Stimulated activated CD4-positive, alpha-beta T cell treated with anti-CD3 and anti-CD28 coated beads, Interleukin-15, amount 100 ng/mL, for 1 hour (primary cell): ENCODE measurements at places on chromosomes 5 and 9.

DNA sequence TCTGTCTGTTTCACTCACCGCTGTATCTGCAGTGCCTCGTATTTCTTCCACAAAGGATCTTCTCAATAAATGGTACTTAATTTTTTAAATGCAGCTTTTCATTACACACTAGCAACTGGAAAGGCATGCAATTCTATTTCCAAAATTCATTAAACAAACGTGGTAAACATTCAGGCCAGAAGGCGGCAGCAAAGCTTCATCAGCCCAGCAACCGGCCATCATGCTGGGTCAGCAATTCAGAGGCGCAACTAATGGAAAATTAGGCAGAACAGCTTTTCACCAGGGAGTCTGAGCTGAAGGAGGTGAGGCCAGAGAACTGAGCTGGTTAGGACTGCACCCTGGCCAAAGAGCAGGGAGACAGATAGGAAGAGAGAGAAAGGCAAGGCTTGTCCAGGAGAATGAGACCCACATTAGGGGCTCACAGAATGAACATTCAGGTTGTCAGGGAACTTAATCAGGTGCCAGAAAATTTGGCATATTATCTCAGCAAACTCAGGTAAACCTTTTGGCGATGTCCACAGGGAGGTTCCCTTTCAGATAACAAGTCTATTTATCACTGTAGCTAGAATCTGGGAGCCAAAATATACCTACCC, 17.7 kb upstream of the RNF180 start:
- DNase-seq, result no peak

GRCh38 chr9:1960342-1961042, 54.7 kb upstream of the SMARCA2 start:
- DNase-seq, result no peak

DNA sequence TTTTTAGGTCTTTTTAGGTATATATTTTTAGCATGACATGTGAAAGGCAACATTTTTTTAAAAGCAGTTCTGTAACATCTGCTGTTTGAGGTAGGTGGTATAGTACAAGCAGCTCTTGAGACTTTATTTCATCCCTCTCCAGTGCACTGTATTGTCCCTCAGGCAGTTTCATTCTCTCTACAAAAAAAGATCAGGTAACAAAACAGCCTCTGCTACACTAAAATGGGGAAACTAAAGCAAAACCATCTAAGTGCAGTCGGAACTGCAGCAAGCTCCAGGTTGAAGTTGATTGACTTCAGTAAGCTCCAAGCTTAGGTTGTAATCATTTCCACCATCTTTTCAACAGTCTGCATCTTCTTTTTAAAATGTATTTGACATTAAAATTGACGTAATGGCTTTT, 195.6 kb downstream of the DEPDC1B start:
- no peak for DNase-seq

DNA sequence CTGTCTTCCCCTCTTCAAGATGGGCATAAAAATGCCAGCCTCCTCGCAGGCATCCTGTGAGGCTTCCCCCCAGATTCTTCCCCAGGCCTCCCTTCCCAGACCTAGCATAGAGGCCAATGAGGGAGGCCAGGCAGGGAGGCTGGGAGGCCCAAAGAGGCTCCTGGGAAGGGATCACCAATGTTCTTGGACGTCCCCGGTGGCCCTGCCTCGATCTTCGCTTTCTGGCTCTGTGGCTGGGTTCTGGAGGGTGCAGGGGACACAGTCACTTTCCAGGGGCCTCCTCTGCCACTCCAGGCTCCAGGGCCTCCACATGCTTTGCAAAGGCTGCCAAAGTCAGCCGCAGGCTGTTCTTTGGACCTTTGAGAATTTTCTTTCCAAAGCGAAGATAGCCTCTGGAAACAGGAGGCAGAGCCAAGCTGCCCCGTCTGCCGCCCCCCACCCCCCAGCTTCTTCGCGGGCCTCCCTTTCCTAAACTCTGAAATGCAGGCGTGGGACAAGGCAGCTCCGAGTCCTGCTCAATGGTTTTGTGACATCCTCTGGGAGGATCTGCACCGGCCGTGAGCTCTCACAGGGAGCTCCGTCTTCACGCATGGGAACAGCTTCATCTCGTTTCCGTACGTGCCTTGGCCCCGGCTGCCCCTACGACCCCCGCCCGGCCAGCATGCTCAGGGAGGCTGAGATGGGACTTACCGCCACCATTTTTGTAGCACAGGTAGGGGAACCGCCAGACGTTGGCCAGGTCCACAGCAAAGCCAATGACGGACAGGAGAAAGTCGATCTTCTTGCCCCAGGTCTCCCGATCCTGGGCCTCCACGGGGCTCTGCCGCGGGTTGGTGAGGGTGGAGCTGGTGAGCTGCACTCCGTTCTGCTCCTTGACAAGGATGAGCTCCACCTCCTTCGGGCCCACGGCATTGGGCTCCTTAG, 2.8 kb downstream of the SLC6A3 start:
- no peak for DNase-seq

- no peak for DNase-seq
Observed at GRCh38 chr5:85204289-85204688, 819.6 kb upstream of the EDIL3 start.

DNA sequence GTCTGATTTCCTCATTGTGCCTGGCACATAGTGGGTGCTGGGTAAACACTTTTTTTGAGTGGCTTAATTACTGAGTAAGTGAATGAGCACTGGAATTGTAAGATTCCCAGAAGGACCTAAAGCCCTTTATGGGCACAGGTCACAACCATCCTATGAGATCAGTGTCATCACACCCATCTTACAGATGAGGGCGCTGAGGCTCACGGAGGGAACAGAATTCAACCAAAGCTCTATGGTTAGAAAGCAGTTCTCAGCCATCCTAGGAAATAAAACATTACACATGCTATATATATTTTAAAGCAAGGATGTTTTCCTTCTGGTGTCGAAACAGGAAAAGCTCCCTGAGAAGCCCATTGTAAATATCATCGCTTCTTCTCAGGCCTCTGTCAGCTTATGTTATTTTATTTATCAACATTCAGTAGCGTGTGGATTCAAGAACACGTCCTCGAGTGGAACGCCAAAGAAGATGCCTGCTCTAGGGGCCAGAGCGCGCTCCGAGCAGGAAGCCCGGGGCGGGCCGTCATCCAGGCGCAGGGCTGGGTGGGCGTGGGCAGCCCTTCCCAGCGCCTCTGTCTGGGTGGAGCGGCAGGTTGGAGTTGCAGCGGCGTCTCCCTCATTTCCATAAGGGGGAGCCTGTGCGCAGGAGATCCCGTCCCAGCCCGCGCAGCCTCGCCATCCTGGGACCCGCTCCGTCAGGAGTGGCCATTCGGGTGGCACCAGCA, 155.8 kb upstream of the SMIM23 start:
- DNase-seq, result no peak

DNA sequence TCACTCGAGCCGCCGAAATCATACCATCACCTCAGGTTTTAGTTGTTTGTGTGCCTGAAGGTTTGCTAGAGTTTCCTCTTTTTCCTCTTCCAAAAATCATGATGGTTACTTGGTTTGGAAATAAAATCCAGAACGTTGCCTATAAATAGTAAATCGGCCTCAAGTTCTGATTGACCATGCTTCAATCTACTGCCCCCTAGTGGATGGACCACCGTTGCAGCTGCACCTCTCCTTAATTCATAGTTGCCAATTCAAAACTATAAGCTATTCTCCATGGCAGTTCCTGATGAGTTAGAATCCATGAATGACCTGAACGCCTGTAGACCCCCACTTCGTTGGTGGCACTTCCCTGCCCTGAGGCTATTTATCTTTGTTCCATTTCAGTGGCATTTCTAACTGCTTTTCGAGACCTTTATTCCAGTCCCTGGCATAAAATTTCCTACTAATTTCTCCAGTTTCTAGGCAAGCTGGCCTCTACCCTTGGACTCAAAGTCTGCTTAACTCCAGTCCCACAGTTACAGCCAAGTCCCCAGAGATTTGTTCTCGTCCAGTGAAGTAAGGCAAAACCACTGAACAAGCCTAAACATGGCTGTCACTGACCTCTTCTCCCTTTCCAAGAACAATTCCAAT, 422.6 kb downstream of the EFNA5 start:
- DNase-seq, result no peak

DNA sequence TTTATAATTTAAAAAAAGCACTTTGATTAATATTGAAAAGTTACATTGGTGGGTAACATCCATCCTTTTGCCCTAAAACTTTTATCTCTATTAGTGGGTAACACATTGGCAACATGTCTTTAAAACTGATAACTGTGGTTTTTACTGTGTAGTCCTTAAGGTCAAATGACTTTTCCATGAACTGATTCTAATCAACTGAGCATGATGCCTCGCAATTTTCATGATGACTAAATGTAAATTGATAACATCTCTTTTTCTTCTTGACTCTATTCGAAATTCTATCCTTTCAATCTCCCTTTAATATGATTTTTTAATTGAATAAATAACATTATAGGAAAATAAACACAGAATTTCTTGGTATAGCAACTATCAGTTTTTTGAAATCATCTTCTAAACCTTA, 6.3 kb upstream of the IL5 start:
- DNase-seq, result no peak

GRCh38 chr5:1312993-1313833, 18.3 kb upstream of the TERT start:
- no peak for DNase-seq

DNA sequence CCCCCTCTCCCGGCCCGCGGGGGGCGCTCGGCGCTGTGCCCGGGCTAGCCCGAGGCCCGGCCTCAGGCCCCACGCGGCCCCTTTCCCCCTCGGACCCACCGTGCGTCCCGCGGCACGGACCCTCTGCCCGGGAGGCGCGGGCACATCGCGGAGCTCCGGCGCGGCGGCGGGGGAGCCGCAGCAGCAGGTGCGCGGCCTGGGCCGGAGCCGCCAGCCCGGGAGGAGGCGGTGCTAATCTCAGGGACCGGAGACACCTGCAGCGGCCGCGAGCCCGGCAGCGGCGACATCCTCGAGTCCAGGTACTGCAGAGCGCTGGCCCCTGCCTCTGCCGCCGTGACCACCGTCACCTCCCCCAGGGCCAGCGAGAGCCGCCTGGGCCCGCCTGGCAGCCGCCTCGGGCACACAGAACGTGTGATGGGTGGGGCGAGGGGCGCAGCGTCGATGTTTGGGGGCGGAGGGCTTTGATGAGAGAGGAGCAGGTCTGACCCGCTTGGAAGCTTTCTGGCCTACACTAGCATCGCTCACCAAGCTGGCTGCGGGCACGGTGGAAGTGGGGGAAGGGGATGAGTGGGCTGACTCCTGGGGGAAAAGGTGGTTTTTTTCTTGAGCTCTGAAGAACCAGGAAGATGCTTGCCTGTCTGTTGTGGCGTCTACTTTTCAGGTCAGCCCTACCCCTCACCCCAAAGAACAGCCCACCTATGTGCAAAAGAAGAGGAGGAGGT, 524 bp downstream of the CYFIP2 start:
- DNase-seq, result peak; percentile 25

DNA sequence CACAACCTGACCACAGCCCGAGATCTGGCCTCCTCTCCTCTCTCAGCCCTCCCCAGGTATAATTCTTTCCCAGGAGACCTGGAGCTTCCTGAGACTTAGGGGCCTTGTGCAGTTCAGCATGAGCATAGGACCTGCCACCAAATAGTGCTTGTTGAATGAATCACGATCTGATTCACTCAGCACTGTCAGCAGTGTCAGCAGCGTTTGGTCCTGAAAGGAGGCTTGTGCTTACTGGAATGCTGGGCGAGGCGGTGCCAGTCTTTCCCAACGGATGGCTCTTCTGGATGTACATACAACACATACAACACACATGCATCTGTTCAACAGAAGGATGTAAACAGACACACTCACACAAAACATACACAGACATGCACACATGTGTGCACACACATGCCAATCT, 173.3 kb downstream of the COL23A1 start:
- DNase-seq, result no peak

DNA sequence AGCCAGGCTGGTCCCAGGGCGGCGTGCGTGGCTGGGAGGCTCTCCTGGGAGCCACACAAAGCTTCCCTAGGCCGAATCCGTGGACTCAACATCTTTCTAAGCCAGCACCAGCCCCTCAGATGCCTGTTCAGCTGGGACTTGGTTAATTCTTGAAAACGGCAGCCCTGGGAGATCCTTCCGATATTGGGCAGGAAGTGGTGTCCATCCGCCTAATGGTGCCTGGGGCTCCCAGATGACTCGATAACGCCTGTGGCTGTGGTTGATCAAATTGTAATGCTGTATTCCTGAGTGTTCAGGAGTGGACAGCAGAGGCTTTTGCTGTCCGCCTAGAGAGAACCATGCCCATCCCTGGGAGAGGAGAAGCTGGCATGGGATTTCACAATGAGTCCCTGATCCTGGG, 14.1 kb downstream of the KCNT1 start:
- DNase-seq, result no peak

GRCh38 chr5:126914801-126915436, 115.4 kb downstream of the MARCHF3 start:
- no peak for DNase-seq

GRCh38 chr5:168527756-168528295, 1.3 kb upstream of the FBLL1 start:
- no peak for DNase-seq

DNA sequence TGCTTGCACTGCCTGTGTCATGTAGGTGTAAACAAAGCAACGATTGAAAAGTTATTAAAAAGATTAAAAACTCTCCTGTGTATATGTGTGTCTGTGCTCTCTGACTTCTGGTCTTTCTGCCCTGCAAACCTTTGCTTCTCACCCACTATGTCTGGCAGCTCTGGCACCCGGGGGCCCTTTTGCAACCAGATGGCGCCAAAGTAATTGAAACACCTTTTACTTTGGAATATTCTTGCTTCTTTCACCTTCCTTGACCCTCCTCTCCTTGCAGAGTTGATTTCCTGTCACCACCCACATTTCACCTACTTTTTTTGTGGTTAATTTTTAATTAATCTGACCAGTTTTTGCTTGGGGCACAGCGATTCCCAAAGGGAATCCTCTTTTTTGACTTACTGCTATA, 275.5 kb downstream of the ARHGEF28 start:
- no peak for DNase-seq

- DNase-seq, result no peak
Observed at GRCh38 chr9:98536542-98537173, 172.1 kb downstream of the GABBR2 start.

- DNase-seq, result no peak
Observed at GRCh38 chr5:98753507-98753906, 20.0 kb upstream of the RGMB start.

DNA sequence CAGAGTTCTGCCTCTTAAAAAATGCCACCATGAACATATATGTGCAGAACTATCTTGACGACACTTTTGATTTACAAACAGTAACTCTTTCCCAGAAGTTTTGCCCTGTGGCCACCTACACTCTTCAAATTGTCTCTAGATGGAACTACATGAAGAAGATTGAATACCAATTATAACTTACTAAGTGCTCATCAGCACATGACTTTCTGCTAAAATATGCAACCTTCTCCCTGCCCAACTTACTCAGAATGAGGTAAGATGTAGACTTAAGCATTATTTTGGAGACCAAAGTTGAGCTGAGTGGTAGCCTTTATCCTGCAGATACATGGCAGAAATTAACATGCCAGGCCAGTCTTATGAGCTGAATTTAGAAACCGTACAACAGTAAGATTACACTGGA, 105.4 kb downstream of the SEMA5A start:
- no peak for DNase-seq
